AG20443 (cell line): ENCODE measurements at places on chromosomes 5 and 9.

DNA sequence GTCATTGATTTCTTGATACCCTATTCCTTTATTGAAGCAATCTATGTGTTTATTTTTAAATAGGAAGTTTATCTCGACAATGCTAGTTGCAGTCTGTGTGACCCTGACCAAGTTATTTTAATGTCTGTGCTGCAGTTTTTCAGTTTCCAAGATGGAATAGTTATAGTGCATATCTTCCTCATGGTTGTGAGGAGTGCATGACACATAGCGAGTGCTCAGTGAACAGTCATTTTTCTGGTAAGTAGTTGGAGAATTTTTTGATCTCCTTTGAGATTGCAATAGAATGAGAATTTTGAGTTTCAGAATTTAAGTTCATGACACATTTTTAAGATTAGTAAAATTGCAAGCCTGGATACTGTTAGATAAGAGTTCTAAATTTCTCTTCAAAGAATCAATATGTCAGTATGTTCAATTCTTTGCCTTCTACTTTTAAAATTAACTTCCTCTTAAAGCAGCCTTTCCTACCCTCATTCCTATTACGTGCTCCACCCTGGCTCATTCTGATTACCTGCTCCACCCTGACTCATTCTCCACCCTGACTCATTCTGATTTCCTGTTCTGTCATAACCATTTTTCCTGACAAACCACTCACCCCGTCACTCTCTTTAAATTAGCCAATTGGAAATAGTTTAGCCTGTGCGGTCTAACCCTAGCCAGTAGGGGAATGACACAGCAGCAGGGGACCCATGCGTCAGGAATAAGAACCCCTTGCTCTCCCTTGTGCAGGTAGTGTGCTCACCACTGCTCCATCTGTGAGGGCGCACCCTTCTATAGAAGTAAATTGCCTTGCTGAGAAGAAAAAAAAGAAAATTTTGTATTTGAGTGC is 30.7 kb downstream of the SPIN1 start:
- no peak for DNase-seq

- peak; percentile 33 for DNase-seq
Measured at GRCh38 chr9:75372499-75373268, 284.4 kb downstream of the OSTF1 start.

- peak; percentile 98 for DNase-seq
Measured at GRCh38 chr5:58582803-58583491, at the start of gene RAB3C. Gene RAB3C (plus strand): TSS chr5:58583075. CDS start chr5:58583209, 134 bp downstream.

DNA sequence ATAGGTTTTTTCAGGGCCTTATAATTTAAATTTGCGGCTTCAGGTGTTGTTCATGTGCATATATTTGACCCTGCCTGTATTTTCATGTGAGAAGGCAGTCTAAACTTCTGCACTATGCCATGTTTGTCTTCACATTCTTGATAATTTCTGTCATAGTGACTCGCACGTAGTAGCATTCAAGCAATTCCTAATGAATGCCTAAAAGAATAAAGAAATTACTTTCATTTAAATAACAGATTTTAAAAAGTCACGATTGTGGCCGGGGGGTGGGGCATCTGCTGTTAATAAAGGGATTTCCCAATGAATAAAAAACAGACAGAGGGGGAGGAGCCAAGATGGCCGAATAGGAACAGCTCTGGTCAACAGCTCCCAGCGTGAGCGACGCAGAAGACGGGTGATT is 318.0 kb downstream of the ADAMTS6 start:
- peak; percentile 63 for DNase-seq

- DNase-seq = peak; percentile 33
Measured at GRCh38 chr9:69809304-69809863, 11.2 kb upstream of the CFAP95 start.

DNA sequence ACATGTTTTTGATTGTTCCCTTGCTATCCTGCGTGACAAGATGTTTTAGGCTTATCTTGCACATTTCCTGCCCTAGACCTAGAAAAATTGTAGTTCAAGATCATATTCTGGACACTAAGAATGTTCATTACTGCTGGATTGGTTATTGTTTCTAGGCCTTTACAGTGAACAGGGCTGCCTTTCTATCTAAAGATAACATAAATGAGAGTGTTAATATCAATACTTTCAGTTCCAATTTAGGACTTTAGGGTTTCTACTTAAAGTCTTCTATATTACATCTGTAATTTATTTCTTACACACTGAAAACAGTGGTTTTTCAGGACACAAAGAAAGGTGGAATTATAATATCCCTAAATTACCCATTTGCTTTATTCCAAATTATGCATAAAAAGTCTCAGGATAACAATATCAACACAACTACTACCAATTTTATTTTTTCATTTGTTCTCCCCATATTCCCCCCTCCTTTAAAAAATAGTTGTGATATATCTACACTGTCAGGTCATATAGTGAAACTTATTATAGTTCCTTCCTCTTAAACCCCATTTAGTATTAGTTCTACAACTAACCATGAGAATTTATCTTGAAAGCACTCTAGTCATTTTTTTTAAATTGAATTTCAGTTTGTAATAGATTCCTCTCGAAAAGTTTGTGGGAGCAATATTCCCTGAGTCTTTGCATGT is 293.9 kb upstream of the RIOK2 start:
- DNase-seq = no peak

GRCh38 chr5:155546075-155546474 is 532.5 kb downstream of the KIF4B start:
- no peak for DNase-seq
